ENCODE measurements at places on chromosomes 3 and 15. TPM values are rescaled to one million over a fixed set of nuclear protein-coding genes. Genes with fewer than 3 reads are reported as not detected.
A peak's percentile ranks its signal among the peaks of the same experiment; 100 is the strongest.

HIGD2B gene
- total RNA-seq, result not detected

- DNase-seq, result no peak
Measured at GRCh38 chr15:42101861-42102260, 7.5 kb upstream of the PLA2G4D start.

GRCh38 chr3:70874196-70874595 is 561.8 kb upstream of the MDFIC2 start:
- DNase-seq, result peak; percentile 48

RAB6B gene
- 0.28 TPM for total RNA-seq

DNA sequence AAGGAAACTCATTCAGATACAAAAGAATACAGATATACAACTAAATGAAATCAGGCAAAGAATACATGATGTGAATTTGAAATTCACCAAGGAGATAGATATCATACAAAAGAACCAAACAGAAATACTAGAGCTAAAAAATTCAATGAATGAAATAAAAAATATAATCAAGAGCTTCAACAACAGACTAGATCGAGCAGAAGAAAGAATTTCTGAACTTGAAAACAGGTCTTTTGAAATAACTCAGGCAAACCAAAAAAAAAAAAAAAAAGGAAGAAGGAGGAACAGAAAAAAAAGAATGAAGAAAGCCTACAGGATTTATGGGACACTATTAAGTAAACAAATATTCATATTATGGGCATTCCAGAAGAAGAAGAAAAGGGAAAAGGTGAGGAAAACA is 137.8 kb downstream of the DMXL2 start:
- DNase-seq, result no peak

DNA sequence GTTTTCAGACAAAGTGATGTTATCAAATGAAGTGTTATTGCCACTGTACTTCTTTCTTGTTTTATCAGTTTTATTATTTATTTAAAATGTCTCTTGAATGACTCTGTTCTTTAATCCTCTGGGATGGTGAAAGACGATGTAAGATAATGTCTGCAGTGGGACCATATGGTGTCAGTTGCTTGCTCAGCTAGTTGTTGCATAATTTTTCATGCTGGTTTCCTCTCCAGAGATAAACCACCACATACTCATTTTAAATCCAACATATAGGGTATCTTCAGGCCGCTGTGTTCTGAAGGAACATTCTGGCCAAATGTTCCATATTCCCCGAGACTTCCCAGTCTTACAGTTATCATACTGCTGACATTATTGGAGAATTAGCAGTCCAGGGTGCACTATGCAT is 75.9 kb downstream of the GABRG3 start:
- no peak for DNase-seq

DNA sequence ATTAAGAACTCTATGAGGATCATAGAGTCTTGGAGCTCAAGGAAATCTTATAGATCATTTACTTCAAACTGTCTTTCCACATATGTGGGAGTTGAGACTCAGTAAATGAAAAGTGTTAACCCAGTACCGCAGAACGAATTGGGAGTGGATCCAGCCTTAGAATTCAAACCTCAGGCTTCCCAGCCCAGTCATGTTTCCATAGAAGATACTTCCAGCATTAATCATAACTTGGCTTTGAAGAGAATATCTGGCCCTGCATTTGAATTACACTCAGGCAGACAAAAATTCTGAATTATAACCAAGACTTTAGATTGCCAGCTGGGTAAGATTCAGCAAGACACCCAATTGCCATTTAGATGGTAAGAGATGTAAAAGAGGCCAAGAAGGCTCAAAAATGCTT is 972.0 kb downstream of the TUSC7 start:
- DNase-seq, result peak; percentile 87

GRCh38 chr3:60220768-60221167 is 1030.5 kb downstream of the FHIT start:
- DNase-seq, result no peak

DNA sequence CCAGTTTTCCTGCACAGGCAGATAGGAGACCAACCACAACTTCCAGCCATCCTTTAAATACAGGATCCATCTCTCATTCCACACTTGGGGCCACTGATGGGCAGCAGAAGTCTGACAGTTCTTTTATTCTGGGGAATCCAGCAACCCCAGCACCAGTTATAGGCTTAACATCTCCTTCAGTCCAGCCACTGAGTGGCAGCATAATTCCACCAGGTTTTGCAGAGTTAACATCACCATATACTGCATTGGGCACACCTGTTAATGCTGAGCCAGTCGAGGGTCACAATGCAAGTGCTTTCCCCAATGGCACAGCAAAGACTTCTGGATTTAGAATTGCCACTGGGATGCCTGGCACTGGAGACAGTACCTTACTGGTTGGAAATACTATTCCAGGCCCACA is 2.9 kb downstream of the NPAP1 start:
- no peak for DNase-seq

DNA sequence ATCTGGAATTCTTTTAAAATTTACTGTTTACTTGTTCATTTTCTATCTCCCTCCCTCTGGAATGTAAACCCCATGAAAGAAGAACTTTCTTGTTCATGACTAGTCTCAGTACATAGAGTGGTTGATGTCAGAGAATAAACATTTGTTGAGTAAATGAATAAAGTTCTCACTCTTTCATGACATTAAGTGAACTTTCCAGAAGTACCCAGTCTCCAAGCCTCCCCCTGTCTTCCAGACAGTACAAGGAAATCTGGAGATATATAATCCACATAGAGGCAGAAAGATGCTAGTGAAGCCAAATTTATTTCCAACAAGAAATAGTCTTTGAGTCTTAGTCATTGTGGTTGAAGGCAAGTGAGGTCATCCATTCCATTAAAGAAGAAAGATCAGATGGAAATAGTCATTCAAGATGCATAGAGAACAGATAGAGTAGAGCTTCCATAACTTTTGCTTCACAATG is 71.5 kb upstream of the GALNT15 start:
- DNase-seq, result peak; percentile 95

DNA sequence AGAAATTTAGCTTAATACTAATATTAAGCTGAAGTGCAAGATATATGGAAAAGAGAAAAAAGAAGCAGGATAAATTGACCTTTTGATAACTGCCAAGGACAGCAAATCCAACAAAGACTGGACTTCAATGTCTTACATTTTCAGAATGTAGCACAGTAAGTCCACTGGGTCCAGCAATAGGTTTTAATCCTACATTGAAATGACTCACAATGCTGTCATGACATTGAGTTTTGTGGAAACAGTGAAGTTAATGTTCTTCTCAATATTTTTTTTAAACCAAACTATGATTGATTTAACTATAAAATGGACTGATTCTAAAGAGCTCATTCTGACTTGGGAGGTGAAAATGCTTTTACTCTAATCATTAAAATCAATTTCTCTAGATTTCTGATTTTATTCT is 166.6 kb upstream of the ZNF717 start:
- DNase-seq, result peak; percentile 4

DNA sequence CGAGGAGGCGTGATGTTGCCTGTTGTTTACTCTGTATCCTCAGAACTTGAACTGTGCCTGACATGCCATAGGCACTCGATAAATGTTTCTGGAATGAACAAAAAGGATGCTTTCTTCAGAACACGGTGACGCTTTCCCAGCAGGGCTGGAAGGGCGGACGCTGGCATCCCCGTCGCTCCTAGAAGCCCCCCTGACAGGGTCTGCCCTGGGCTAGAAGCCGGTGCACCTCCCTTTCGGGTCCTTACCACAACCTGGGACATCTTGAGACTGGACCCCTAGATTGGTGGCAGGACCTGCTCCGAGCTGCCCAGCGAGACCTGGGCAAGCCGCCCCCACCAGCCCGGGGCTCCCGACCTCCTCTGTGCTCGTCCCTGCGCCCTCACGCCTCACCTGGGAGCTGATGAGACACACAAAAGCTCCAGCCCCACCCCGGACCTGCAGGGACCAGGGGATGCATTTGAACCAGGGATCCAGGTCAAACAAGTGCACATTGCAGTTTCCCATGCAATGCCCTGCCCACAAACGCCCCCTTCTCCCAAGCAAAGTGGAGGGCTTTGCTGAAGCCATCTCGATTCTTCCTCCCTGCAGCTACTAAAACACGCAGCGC is 131.2 kb upstream of the MEF2A start:
- no peak for DNase-seq

GOLGA6L22 gene
- not detected for total RNA-seq

- peak; percentile 61 for DNase-seq
Measured at GRCh38 chr3:65776494-65776893, 262.2 kb downstream of the MAGI1 start.

Measured in IMR-90 (cell line).